ENCODE measurements at places on chromosomes 12 and 14. TPM values are rescaled to one million over a fixed set of nuclear protein-coding genes. Genes with fewer than 3 reads are reported as not detected.

DNA sequence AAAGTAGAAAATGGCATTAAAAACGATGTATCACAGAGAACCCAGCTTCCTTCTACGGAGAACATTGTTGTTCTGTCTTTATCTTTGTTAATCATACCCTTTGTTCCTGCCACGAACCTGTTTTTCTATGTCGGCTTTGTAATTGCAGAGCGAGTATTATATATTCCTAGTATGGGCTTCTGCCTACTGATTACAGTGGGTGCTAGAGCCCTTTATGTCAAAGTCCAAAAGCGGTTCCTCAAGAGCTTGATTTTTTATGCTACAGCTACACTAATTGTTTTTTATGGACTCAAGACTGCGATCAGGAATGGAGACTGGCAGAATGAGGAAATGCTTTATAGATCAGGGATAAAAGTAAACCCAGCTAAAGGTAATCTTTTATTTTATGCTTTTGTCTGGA, 209.6 kb downstream of the TMTC2 start:
- DNase-seq, result no peak

- no peak for DNase-seq
Observed at GRCh38 chr12:30448038-30448437, 247.6 kb downstream of the IPO8 start.

GRCh38 chr12:112782943-112783342, 8.6 kb upstream of the RPH3A start:
- DNase-seq, result no peak

DNA sequence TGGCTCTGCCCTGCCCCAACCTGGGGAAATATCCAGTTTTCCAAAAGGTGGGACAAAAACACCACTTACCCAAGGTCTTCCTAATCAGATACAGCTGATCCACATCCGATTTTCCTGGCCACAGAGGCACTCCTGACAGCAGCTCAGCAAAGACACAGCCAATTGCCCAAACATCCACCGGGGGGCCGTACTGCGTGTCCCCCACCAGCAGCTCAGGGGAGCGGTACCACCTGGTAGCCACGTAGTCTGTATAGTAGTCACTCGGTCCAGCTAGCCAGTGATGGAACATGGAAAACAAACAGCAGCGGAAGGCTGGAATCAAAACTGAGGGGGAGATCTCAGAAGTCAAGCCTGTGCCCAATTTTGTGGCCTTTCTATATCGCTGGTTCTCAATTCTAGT, 28.8 kb downstream of the DMAC2L start:
- no peak for DNase-seq

- no peak for DNase-seq
Observed at GRCh38 chr14:65250162-65250495, 147.8 kb upstream of the MAX start.

The KIF26A gene
- total RNA-seq, result 0.17 TPM

The SOAT2 gene
- total RNA-seq, result not detected

The SLC10A1 gene
- not detected for total RNA-seq

The ANO4 gene
- not detected for total RNA-seq

The KRT77 gene
- total RNA-seq, result not detected

The INHBC gene
- not detected for total RNA-seq

The KRT86 gene
- 0.93 TPM for total RNA-seq

The GNG2 gene
- total RNA-seq, result 126 TPM

The ACYP1 gene
- 43.0 TPM for total RNA-seq
